Uterus (tissue), 4 donors: ENCODE measurements at places on chromosomes 2 and 18. TPM values are rescaled to one million over a fixed set of nuclear protein-coding genes. Genes with fewer than 3 reads are reported as not detected.

ABCB11 gene
- not detected for total RNA-seq

HOXD13 gene
- total RNA-seq, result not detected

NFU1 gene
- total RNA-seq, result 48.0 TPM

TRIM43 gene
- total RNA-seq, result not detected

TLX2 gene
- total RNA-seq, result not detected

- no peak for DNase-seq
These were observed 19.0 kb downstream of the DYNC1I2 start for GRCh38 chr2:171706152-171706803.

DNA sequence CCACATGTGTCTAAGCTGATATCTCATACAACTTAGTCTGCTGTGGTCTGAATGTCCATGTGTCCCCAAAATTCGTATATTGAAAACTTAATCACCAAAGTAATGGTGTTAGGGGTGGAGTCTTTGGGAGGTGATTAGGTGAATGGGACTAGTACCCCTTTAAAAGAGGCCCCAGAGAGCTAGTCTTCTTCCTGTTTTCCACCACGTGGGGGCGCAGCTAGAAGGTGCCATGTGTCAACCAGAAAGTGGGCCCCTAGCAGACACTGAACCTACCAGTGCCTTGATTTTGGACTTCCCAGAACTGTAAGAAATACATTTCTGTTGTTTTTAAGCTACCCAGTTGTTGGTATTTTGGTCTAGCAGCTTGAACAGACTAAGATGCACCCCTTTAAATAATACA, 86.6 kb downstream of the ASB1 start:
- DNase-seq, result no peak

DNA sequence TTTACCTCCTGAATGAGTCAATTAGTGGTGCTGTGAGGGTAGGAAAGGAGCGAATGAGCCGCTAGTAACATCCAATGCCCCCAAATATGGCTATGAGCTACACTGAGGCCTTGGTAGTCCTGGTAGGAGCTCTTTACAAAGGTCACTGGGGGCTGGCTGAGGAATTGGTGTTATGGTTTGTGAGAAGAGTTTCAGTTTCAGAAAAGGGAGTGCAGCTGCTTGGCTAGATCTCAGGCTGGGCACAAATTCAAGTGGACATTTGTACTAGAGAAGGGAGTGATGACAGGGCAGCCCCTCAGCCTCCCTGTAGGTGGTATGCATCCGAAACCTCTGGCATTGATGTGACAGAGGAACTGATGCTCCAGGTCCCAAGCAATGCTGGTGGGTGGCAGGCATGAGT, 13.9 kb upstream of the PAIP2B start:
- no peak for DNase-seq

DNA sequence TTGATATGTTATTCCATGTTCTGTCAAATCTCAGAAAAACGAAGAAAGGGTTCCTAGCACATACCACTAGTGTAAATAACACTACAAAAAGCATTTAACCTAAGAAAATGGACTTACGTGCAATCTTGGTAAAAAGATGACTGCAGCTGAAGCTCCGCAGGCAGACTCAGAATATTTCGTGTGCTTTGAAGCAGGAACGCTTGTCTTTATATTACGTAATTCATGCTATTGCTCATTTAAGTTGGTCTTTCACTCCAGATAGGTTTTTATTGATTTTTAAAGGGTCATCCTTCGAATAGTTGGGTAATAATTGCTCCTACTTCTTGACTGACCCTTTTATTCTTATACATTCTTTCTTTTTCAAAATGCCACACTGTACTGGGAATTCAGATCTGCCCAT, 44.0 kb downstream of the ID2 start:
- DNase-seq, result no peak

GRCh38 chr2:187349326-187349944, 98.6 kb downstream of the CALCRL start:
- no peak for DNase-seq

- DNase-seq, result no peak
These were observed 18.2 kb downstream of the GNLY start for GRCh38 chr2:85712336-85712735.

- no peak for DNase-seq
These were observed 72.3 kb downstream of the LDLRAD4 start for GRCh38 chr18:13290856-13291271.
